ENCODE measurements at places on chromosomes 4 and X.

GRCh38 chr4:113256946-113257345, 207.5 kb downstream of the ANK2 start:
- DNase-seq: no peak

DNA sequence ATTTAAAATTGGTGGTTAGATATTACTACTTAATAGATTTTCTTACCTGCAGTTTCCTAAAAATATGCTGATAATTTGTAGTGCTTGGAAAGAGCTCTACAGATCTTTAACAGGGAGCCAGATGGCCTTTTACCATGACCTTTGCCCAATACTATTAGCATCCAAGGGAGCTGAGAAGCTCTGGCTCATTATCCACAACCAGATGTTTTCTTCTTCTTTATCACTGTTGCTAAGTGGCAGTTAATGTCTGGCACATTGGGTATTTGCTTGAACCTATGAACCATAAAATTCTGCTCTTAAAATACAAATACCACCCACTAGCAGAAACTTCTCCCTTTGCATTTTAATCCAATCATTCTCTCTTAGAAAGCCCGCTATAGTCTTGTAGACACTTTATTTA, 1480.3 kb downstream of the C4orf33 start:
- no peak for DNase-seq

- DNase-seq: no peak
Measured at GRCh38 chr4:82501154-82501442, 60.7 kb downstream of the TMEM150C start.

DNA sequence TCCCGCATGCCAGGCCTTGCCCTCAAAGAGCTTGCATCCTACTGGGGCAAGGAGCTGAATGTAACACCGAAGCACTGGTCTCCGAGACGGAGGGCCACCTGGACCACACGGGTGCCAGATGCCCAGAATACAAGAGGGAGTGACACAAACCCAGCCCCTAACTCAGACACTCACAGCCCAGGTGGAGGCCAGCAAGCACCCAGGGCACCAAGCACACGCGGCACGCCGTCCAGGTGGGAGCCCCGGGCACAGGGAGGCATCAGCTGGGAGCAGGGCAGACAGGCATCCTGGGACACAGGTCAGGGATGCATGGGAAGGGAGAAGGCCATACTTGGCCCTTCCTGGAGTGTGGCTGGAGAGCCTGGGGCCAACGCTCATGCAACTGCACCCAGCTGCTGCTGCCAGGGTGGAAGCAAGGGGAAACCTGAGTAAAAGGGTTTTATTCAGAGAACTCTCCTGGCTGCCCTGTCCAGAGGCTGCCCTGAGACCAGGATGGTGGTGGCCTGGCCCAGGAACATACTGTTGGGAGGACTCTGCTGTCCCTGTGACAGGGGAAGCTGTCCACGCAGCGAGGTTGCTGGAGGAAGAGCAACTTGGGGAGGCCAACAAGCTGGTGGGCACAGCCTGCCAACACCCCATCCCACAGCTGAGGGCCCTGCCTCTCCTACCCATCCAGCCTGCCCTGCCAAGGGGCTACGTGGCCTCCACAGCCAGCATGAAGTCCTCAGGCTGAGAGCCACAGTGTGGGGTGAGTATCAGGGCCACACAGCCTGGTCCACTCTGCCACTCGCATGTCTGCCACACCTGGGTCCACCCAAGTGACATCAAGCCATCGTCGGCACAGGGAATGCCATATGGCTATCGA, 22.2 kb upstream of the PPP2R2C start:
- DNase-seq: peak; percentile 79

- DNase-seq: no peak
Measured at GRCh38 chr4:145670422-145670821, 9.5 kb upstream of the C4orf51 start.

DNA sequence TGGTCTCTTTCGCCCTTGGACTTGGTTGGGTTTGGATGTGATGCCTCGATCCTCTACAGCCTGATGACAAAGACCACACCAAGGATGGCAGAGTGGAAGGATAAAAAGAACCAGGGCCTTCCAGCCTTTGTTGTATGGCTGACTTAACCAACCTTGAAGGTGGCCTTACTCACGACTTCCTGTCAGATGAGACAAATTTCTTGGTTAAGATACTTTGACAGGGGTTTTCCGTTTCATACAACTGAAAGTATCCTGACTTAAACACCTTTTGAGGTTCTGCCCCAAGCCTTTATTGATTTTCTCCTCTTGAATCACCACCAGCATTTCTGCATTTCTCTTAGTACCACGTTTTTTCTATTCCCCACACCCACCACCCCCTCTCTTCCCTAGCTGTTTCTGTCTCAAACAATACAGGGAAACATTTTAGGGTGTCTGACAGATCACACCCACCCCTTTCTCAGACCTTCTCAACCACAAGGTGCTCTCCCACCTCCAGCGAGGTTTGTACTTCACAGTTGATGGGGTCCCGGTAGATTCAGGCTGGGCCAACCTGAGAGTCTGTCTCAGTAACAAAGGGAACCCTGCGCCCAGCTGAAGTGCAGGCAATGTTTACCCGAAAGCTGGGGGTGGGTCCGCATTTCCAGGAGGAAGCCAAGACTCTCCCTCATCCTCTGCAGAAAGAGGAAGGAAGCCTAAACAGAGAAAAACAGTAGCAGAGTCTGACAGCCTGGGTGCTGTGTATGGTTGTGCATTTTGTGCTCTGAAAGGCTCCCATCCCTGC, 5.0 kb upstream of the TSPAN5 start:
- DNase-seq: no peak

DNA sequence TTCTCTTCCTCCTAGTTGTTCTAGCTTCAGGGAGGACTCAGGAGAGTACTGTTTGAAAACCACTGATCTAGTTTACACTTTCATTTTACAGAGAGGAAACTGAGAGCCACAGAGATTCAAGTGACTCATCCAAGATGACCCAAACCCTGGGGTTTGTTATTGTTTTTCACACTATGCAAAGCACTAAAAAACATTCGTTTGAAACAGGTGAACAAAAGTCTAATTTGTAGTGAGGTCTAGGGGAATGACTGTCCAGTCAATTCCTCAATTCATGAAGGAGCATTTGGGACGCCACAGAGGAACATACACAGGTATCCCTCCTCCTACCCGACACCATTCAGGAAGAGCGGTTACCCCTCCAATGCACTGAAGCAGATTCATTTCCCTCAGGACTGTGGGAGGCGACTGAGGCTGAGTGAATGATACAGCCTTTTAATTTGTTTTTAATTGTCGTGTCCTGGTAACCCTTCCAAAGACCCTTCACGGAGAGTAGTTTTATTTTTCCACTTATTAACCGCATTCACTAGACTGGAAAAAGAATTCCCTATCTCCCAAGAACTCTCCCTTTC, 30.3 kb downstream of the TLR10 start:
- no peak for DNase-seq

DNA sequence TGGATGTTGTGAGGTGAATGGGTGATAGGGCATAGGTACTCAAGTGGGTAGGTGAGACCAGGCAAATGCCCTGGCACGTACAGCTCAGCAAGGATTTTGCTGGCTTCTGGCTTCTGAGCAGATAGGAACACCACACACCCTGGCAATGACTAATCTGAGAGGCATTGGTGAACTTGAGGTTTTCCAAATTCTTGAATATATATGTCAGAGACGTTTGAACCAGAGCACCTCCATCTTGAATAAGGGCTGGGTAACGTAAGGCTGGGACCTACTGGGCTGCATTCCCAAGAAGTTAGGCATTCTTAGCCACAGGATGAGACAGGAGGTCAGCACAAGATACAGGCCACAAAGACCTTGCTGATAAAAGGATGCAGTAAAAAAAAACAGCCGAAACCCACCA, 204.5 kb downstream of the NLGN4X start:
- no peak for DNase-seq

- DNase-seq: no peak
Measured at GRCh38 chrX:29587107-29587506, 628.3 kb upstream of the MAGEB2 start.

GRCh38 chr4:112058433-112058832, 86.8 kb upstream of the FAM241A start:
- no peak for DNase-seq

- no peak for DNase-seq
Measured at GRCh38 chr4:54677416-54677815, 19.7 kb downstream of the KIT start.

- DNase-seq: no peak
Measured at GRCh38 chr4:8607603-8608481, 15.3 kb downstream of the CPZ start.

DNA sequence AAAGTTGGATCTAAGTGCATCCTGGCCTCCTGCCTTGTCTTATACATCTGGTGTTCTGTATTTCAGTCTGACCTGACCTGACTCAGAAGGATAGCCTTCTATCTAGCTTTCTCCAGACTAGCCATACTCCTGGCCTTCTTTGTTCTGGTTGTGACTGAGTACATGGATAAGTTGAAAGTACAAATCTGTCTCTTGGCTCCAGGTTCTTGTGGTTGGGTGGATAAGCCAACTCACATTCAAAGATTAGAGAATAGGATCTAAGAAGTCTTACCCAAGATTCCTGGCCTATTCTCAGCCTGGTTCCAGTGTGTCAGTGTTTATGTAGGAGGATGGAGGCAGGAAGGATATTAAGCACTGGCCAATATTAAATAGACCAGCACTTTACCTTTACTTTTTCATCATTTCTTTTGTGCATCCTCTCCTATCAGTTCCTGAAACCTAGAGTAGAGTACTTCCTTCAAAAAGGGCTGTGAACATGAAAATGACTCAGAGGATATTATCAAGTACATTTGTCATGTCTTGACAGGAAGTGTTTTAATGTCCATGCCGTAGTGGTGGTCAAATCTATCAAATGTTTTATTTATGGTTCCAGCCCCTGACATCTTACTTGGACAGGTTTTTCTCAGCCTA, 123.5 kb downstream of the IL15 start:
- DNase-seq: no peak

GRCh38 chr4:7659429-7660175, 224.9 kb upstream of the PSAPL1 start:
- DNase-seq: no peak

GRCh38 chr4:53688186-53688790, 97.0 kb upstream of the LNX1 start:
- DNase-seq: no peak

- DNase-seq: no peak
Measured at GRCh38 chrX:152987801-152988200, 6.1 kb downstream of the PNMA5 start.

GRCh38 chr4:177175473-177175872, 134.2 kb upstream of the NEIL3 start:
- no peak for DNase-seq

DNA sequence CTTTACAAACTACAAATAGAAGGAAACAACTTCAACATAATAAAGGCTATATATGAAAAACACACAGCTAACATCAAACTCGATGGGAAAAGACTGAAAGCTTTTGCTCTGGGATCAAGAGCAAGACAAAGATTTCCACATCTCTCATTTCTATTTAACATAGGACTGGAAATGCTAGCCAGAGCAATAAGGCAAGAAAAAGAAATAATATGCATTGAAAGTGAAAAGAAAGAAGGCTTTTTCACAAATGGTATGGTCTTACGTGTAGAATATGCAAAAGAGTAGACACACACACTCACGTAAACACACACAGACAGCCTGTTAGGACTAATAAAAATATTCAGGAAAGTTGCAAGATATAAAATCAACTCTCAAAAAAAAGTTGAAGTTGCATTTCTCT, 660.5 kb upstream of the PCDH10 start:
- no peak for DNase-seq

DNA sequence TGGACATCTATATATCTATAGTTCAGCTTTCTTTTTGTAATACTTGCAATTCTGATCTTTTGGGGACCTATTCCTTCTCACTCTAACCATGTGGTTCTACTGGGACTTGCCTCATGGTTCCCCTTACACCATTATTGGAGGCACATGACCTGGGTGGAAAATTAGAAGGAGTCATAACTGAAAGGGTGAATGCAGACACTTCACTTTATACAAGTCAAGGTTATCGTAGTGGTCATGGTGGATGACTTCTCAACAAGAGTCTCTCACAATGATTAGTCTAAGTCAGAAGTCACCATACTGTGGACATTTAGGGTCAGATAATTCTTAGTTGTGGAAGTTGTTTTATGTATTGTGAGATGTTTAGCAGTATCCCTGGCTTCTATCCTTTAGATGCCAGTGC, 10.5 kb upstream of the EIF4E start:
- DNase-seq: no peak

DNA sequence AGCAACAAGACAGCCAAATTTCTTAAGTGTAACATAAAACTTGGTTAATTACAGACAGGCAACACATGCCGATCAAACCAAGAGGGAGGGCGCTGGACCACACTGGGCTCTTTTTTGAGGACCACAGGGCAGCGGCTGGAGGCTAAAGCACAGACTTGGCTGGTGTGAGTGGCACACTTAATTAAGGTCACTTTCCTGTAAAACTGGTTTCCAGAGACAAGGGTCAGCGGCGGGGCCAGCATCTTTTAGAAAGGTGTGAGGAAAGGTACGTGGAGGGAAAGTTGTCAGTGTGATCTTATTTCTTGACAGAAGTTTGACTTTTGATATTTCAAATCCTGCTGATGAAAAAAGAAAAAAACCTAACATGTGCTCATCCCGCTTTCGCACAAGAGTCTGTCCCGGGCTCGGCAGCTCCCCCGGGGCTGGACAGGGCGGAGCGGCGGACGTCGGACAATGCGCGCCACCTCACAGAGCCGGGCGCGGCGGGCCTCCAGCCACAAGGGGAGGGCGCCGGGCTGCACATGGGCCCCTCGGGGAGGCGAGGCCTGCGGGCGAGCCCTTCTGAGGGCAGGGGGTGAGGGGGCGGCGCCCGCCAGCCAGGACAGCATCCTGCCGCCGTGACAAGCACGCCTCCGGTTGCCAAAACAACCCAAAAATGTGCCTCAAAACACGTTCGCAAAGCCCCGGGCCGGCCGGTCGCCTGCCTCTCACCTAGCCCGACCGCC, 660 bp upstream of the HSPA4L start:
- no peak for DNase-seq

DNA sequence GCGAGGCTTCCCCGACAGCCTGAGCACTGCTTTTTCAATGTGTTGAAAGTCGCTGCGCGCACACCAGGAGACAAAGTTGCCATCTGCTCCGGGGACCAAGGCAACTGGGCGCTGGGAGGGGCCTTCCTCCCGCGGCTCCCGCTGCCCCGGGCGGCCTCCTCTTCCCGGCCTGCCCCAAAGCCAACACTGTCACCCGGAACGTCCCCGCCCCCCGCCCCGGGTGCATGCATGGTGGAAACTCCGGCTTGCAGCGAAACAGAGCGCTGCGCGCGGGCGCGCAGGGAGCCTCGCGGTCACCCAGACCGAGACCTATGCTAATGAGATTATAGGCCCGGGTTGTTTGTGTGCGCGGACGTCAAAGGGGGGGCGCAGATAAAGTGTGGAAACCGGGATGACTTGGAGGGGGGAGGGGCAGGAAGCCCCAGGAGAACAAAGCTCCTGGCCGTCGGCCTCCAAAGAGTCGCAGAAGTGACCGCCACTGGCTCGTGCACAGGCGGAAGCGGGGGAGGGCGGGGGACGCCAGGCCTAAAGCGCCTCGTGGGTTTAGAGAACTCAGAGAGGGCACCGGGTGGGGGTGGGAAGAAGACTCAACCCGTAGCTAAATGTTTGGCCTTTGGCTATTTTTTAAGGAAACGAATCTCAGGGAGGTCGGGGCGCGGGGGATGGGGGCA, 88.8 kb downstream of the BCOR start:
- DNase-seq: no peak

All from vagina (tissue), 2 donors.